ENCODE measurements at places on chromosomes 7 and 10.
A peak's percentile ranks its signal among the peaks of the same experiment; 100 is the strongest.

DNA sequence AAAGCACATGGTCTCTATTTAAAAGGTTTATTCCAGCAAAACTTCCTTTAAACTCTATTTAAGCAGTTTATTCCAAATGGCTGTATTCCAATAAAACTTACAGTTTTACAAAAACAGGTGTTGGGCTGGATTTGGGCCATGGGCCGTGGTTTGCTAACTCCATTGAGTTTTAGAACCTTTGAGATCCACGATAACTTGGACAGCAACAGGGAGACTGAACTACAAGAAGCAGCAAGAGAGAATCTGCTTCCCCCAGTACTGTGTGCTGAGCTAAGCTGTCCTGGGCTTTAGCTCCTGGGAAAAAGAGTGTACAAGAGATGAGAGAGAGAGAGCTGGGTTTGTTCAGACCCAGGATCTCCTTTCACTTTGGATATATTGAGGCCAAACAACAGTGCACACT is 204.0 kb upstream of the CELF2 start:
- DNase-seq: no peak

DNA sequence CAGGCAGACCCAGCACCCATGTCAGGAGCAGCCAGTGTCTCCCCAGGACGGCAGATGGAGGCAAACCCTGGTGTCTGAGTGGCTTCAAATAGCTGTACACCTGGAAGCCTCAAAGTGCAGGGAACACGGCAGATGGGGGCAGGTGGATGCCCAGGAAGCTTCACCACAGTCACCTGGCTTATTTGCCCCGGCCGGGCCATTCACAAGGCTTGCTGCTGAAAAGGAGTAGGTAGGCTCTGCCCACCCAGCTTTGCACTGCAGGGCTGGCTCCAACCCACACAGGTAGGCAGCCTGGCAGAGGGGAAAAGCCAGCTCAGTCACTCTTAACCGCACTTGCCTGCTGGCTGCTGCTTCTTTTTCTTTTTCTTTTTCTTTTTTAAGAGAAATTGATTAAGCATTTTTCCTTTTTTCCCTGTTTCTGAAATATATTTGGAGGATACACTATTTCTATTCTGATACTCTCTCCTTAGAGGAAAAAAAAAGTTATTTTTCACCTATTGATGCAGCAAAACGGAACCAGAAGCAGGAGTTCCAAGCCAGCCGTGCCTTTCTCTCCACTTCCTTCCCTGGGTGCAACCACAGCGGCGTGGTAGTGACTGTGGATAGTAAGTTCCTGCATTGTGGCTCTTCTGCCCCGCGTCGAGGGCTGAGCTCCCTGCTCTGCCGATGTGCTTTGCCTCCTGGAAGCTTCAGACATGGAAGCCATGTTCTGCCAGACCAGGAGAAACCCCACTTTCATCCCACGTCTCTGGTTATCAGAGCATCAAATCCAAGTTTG is 118.3 kb downstream of the KLF6 start:
- peak; percentile 21 for DNase-seq

- no peak for DNase-seq
Observed at GRCh38 chr7:110386006-110386405, 704.9 kb upstream of the LRRN3 start.

DNA sequence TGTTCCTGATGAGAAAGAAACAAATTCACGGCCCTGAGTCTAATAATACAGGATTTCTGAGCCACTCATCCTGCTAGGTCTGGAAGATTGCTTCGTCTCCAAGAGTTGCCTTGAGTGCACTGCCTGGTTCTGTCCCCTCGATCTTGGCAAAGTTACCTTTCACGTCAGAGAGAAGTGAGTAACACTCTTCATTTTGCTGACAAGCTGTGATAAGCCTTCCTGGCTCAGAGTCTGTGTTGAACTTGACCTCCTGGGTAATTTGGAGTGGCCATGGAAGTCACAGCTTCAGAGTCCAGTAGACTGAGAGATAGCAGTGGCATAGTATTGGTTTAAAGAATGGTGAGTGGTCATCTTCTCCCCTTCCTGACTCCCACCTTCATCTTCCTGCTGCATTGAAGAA is 64.7 kb upstream of the LRGUK start:
- no peak for DNase-seq

GRCh38 chr10:110207805-110208613 is 604 bp downstream of the MXI1 start:
- peak; percentile 22 for DNase-seq

GRCh38 chr7:17120756-17121155 is 177.7 kb upstream of the AHR start:
- no peak for DNase-seq

DNA sequence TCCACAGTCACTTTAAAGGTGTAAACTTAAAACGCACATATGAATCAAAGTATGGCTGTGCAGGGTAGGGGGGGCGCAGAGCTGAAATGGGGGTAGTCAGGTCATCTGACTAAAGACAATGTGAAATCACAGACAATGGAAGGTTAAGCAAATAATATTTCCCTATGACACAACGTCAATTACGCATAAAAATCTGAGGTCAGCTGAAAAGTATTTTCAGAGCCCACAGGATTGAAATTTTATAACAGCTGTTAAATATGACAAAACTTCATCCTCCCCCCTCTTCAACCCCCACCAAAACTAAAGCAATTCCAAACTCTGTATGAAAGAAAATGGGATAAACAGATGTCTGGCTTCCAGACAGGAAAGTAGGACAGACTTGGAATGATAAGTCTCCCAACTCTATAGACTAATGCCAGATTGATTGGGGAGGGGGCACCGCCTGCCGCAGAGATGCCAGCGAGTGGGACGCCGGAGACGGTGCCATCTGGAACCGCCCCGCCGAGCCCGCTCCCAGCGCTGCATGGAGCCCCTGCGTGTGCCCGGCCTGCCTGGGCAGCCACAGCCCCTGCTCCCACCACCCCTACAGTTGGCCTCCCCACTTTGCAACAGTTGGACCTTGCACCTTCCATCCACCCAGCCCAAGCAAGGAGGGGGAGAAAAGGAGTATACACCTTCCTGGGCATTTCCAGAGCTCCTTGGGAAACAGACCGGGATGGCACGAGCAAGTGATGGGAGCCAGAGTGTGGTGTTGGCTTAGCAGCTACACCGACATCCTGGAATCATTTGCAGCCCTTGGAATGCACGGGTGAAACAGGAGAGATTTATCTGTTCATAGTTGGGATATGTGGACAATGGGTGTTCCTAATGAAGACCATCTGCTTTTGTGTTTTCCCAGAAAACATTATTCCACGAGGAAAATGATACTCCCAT is 10.7 kb downstream of the EBF3 start:
- DNase-seq: no peak

GRCh38 chr7:40243076-40243475 is 108.3 kb downstream of the SUGCT start:
- DNase-seq: no peak

- DNase-seq: no peak
Observed at GRCh38 chr10:13634207-13634606, 47.4 kb downstream of the PRPF18 start.

- no peak for DNase-seq
Observed at GRCh38 chr10:117135026-117135372, 3.1 kb downstream of the VAX1 start.

GRCh38 chr10:107653832-107654287 is 489.4 kb upstream of the SORCS1 start:
- DNase-seq: no peak

GRCh38 chr7:33500703-33501701 is 371.6 kb downstream of the BBS9 start:
- DNase-seq: no peak

- DNase-seq: no peak
Observed at GRCh38 chr7:132103718-132104117, 472.6 kb downstream of the PLXNA4 start.

GRCh38 chr10:21213381-21213780 is 312.1 kb downstream of the SKIDA1 start:
- no peak for DNase-seq

- DNase-seq: no peak
Observed at GRCh38 chr7:91789086-91789485, 91.4 kb downstream of the MTERF1 start.

DNA sequence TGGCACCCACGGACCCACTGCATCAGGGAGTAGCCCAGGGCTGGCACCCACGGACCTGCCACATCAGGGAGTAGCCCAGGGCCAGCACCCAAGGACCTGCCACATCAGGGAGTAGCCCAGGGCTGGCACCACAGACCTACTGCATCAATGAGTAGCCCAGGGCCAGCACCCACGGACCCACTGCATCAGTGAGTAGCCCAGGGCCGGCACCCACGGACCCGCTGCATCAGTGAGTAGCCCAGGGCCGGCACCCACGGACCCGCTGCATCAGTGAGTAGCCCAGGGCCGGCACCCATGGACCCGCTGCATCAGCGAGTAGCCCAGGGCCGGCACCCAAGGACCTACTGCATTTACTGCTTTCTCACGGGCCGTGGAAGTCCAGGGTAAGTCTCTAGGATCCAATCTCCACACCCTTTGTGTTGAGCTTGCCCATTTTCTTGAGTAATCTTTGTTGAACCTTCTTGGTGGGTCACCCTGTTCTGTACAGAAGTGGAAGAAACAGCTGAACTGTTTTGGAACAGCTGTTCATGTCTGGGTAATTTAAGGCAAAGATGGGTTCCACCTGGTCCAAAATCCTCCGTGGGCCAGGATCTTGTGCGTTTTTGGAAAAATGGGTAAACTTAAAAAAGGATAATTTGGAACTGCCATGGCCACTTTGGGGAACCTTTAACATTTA is 69.0 kb downstream of the VIPR2 start:
- DNase-seq: no peak

DNA sequence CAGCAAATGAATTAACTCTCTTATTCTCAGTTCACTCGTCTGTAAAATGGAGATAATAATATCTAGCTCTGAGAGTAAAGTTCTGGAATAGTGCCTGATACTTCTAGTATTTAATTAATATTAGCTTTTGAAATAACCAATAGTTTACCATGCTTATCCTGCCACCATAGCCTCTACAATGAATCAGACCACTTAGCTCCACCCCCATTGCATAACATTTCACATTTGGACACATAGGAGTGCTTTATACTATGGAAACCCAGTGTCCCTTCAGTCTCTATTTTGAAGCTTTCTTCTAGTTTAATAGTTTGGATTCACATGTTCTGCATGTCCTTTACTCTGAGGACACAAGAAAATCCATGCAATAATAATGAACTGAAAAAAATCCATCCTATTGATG is 427.3 kb upstream of the C7orf33 start:
- no peak for DNase-seq

DNA sequence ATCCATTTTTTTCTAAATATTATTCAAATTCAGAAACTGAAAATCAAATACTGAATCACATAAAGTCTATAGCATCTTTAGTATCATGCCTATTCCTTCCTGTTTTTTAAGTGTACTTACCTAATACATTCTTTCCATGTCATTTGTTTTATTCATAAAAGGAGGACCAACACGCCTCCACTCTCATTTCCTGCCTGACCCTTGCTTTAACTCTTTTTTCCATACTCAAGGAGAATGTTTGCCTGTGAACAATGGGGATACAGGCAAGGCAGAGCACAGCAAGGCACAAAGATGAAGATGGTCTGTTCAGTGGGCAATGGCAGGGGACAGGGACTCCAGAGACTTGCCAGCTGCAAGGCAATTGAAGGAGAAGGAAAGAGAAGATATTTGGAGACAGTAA is 121.2 kb upstream of the FEZF1 start:
- DNase-seq: no peak

- DNase-seq: no peak
Observed at GRCh38 chr7:953547-954327, 743 bp downstream of the ADAP1 start.

GRCh38 chr7:53518319-53518718 is 482.9 kb downstream of the POM121L12 start:
- DNase-seq: no peak

DNA sequence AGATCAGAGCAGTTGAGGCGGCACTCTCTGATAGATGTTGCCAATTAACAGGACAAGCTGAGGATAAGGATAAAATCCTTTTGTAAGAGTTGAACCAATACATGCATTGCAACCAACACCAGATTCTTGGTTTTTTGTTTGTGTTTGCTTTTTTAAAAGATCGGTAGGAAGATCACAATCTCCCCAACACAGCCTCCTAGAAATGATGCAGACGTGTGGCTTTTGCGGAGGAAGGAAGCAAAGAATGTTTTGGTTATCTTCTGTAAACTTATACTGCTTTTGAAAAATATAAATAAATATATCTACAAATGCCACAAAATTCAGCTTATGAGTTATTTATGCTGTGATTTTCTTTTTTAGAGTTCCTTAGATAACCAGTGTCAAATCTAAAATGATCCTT is 35.5 kb downstream of the PIK3AP1 start:
- no peak for DNase-seq

DNA sequence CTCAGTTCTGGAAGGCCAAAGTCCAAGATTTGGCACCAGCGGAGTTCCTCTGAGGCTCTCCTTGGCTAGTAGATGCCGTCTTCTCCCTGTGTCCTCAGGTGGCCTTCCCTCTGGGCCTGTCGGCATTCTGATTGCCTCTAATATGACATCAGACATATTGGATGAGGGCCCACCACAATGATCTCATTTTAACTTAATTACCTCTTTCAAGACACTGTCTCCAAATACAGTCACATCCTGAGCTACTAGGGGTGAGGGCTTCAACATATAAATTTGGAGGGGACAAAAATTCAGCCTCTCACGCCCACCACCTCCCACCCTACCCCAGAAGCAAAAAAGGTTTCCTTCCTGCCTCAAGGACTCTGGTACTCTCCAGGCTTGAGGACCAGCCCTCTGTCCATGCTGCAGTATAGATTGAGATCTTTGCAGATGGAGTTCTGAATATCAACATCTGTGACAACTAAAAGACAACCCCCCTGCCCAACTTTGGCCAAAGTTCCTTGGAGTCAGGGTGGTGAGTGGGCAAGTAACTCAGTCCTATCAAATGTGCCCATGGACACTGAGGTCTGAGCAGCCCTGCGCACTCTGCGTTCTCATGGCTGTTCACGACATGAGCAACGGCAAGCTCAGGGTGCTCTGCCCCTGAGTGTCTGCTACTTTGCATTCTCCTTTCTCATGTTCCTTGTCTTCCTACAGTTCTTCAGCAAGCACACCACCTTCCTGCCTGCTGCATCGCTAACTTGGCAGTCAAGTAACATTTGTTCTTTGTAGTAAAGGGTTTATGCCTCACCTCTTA is 11.5 kb downstream of the TMEM176B start:
- DNase-seq: no peak
